ENCODE measurements at places on chromosomes 6 and 20. TPM values are rescaled to one million over a fixed set of nuclear protein-coding genes. Genes with fewer than 3 reads are reported as not detected.
A peak's percentile ranks its signal among the peaks of the same experiment; 100 is the strongest.

The PRND gene
- not detected for total RNA-seq

The MEP1A gene
- not detected for total RNA-seq

- DNase-seq, result peak; percentile 54
These were observed 3.9 kb upstream of the TNFRSF6B start for GRCh38 chr20:63692436-63693082.

- DNase-seq, result peak; percentile 60
These were observed 802 bp downstream of the HDAC2 start for GRCh38 chr6:113969888-113970804.

DNA sequence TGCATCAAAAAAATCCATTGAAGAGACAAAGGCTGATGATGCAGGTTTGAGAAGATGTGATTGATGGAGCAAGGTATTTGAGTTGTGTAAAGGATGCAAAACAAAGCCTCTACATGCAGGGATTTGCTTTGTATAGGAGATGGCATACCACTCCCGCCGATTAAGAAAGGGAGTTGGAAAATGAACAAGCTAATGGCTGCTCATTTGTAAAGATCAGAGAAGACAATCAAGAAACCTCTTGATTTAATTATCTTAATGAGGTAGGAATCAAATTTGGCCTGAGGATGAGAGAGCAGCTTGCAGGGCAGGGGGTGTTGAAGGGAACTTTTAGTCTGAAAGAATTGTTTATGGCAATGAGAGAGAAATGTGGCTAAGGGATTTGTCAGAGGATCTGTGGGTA is 448.2 kb upstream of the ADGRB3 start:
- DNase-seq, result no peak

DNA sequence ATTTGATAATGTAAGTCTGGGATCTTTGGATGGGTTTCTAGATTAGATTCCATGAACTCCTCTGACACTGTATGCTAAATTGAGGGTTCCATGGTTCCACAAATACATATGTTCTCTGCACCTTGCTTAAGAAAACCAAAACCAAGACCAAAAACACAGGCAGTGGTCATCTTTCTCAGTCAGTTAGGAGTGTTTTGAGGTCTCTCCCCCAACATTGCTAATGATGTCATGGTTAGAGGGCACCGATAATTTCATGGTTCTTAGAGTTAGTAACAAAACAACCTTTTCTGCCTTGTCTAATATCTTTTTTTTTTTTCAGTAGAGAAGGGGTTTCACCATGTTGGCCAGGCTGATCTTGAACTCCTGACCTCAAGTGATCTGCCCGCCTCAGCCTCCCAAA is 44.5 kb downstream of the ARID1B start:
- no peak for DNase-seq

- no peak for DNase-seq
These were observed 311.4 kb downstream of the EPM2A start for GRCh38 chr6:145423936-145424335.

DNA sequence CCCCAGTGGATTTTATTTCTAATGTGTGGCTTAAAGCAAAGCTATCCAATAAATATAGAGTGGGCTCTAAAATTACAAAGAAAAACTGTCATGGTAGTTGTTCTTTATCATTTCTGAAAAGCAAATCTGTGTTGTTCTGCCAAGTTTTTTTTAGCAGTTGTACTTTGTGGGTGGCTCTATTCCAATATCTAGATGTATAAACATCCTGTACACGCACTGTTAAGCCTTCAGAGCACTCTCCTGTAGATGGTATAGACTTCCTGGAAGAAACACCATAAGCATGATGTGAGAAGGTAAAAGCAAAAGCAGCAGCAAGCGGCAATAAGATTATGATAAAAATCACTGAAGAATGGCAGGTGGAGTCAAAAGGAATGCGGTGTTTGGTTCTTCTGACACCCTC is 21.5 kb upstream of the TMEM30A start:
- DNase-seq, result no peak

DNA sequence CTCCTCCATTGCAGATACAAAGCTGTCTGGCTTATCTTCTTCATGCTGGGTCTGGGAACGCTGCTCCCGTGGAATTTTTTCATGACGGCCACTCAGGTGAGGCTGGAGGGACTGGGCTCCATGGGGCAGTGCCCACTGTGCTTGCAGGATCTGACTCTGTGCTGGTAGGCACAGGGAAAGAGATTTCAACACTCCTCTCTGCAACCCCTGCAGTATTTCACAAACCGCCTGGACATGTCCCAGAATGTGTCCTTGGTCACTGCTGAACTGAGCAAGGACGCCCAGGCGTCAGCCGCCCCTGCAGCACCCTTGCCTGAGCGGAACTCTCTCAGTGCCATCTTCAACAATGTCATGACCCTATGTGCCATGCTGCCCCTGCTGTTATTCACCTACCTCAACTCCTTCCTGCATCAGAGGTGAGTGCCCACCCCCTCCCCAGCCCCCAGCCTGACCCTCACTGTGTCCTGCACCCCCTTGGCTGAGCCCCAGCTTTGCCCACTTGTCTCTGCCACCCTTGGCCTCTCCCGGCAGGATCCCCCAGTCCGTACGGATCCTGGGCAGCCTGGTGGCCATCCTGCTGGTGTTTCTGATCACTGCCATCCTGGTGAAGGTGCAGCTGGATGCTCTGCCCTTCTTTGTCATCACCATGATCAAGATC is 6.1 kb downstream of the SLC29A1 start:
- DNase-seq, result no peak

- no peak for DNase-seq
These were observed 31.5 kb downstream of the KDM1B start for GRCh38 chr6:18186540-18187250.

- DNase-seq, result no peak
These were observed 118.3 kb downstream of the STXBP5 start for GRCh38 chr6:147322299-147323162.

DNA sequence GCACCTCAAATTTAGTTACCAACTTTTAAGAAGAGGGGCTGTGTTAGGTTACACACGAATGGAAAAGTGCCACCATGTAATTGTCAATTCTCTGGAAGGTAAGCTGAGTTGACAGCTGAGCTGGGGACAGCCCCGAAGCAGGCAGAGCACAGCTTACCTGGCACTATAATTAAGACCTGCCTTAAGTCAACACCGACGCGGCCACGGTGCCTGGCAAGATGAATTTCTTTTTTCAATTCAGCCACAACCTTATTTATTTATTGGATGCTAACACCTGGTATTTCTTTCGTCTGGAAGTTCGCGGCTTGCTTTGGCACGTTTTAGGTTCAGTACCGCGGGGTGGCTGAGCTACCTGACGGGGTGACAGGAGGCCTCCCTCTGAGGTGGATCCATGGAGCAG is 40.6 kb upstream of the NFATC2 start:
- DNase-seq, result no peak

DNA sequence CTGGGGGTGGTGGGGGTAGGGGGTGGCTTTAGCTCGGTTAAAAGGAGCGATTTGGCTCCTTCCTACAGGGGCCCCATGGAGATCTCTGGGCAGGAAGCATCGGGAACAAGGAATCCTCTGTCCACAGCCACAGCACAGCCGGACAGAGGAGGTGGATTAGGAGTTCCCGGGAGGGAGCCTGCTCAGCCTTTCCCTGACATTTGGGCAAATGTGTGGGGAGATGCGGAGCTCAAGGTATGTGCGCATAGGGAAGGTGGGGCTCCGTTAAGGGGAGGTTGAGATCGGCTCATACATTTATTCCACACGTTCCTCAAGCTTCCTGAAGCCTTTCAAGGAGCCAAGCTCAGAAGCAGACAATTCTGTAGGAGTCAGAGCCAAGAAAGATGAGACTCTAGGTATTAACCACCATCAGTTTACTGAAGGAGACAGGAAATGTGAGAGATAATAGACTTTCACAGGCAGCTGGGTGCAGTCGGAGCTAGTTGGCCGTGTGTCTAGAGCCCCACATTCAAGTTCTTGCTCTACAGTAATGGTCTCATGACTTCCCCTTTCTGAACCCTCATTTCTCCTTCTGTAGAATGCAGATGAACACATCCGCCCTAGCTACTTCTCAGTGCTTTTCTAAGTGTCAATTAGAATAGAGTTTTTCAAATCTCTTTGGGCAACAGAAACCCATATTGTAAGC is 40.8 kb upstream of the EPB41L1 start:
- DNase-seq, result no peak

The MUC21 gene
- total RNA-seq, result not detected

- DNase-seq, result no peak
These were observed 633.7 kb upstream of the EYS start for GRCh38 chr6:66340736-66341135.

The POU3F2 gene
- 0.30 TPM for total RNA-seq

DNA sequence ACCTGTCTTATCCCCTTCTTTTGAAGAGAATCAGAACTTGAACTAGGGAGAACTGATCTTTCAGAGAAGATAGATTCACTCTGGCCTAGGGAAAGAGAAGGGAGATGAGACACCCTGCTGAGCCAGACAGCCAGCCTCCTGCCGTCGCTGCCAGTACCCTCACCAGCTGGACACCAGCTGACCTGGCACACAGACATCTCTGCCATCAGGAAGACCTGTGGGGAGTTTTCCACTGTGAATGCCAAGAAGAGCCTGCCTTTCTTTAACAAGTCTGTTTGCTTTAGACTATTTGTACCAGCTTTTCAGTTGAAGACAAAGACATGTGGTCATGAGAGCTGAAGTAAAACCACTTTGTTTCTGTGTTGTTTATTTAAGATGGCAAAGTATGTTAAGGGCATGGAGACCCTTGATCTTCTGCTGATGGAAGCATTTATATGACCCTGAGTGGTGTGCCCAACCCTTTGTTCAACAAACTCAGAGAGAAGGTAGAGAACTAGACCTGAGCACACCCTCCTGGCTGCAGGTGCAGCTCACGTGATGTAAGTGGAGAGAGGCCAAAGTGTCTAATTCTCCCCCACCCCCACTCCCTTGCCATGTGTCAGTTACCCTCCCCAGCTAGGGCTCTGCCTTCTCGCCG is 82.3 kb upstream of the SLC24A3 start:
- DNase-seq, result no peak

The EYS gene
- not detected for total RNA-seq
